Activated naive CD8-positive, alpha-beta T cell treated with anti-CD3 and anti-CD28 coated beads, Interleukin-2, amount 50 U/mL, for 24 hours (primary cell): ENCODE measurements at places on chromosomes 3 and 15.

- no peak for DNase-seq
These were observed 169.0 kb upstream of the BCL6 start for GRCh38 chr3:187914231-187914630.

GRCh38 chr15:51051776-51052175 is 42.9 kb downstream of the TNFAIP8L3 start:
- no peak for DNase-seq

DNA sequence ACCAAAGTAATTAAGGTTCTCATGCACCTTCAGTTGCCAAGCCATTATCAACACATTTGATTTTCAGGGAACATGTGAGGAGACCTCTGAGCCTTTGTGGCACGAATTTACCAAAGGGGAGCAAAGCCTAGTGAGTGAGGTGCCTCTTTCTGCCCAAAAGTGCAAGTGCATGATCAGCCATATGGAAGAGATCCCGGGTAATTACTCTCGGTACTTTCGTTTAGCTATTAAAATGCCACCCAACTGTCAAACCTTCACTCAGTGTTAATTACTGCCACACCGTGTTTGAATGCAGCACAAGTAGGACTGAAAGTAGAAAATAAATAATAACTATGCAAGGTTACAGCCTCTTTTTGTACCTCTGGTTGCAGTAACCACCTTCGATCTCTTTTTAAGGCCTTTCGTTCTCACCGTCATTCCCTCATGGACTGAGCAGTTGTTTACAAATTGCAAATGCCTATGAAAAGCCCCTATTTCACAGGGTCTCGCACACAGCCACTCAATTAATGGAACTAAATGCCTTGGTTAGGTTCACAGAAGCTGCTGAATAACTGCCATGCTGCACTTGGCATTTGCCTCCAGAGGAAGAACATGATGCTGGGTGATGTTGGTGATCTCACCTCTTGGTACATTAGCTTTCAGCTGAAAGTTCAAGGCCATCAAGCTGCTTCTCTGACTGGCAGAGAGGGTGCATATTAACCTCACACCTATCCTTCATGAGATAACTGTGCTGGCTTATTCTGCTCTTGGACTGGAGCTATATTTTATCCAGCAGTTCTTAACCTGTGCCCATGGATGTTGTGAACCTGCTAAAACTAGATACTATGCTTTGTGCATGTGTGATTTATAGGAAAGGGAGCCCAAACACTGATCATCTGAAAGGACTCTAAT is 69.9 kb downstream of the TNIK start:
- DNase-seq, result no peak

GRCh38 chr3:55541016-55541415 is 53.9 kb upstream of the WNT5A start:
- no peak for DNase-seq

DNA sequence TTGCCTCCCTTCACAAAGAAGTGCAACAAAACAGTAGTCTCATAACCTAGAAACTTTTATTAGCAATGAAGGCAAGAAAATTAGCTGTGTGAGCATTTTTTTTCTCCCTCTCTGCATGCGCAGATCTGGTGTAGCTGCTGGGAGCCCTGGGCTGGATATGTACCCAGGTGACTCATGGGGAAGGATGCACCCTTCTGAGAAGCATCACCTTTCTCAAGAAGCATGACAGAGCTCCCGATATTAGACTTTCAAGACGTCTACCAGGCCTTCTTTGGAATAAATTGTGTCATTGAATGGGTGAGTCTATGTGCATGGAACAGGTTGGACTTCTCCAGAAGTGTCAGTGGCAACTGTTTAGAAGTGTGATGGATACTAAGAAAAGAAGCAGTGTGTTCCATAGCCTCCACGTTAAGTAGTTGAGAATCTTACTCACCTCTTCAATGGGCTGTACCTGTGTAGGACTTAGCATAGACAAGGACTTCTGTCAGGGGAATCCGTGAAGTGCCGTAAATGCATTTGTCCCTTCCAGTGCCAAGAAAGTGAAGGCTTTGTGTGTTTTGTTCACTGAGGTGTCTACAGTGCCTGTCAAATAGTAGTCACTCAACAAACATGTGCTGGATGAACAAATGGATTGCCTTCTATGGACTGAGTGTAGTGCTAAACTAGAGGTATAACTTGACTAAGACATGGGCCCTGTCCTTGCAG is 47.7 kb upstream of the RASGRP1 start:
- DNase-seq, result peak; percentile 51

DNA sequence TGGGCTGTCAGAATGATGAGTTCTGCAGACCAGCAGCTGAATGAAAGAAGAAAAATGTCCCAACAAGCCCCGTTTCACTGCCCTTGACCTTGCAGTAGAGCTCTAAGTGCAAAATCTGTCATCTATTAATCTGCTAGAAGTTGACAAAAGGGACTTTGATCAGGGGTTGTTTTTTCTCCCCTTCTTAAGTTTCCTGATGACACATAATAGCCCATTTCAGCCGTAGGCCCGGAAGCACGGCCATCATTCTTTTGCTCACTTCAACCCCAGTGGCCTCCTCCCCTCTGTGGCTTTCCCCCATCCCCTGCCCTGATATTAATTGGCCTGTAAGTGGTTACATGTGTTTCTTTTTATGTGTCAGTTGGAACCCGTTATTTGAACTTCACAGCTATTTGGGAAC is 298.9 kb downstream of the RPLP1 start:
- DNase-seq, result no peak

GRCh38 chr3:112637700-112638099 is 3.2 kb downstream of the CCDC80 start:
- no peak for DNase-seq

- DNase-seq, result no peak
These were observed 110.6 kb downstream of the LPP start for GRCh38 chr3:188264226-188265207.

DNA sequence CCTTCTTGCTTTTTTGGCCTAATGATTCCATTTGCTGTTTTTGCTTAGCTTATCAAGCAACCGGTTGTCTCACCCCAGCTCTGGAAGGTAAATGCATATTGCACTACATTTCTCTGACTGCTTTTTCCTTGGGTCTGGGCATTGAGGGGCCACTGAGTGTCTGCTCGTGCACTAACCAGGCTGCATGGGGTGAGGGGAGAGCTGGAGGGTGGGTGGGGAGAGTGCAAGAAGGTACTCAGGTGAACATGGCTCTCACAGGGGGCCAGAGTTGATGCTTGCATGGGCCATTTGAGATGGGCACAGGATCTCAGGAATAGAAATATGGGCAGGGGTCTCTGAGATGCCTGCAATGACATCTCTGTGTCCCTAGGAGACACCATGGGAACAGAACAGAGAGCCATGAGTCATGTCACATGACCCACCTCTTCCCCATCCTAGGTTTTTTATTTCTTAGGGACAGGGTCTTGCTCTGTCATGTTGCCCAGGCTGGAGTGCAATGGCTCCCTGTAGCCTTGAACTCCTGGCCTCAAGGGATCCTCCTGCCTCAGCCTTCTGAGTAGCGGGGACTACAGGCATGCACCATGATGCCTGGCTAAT is 6.2 kb downstream of the ALPK3 start:
- no peak for DNase-seq

- no peak for DNase-seq
These were observed 100.0 kb downstream of the MAP4 start for GRCh38 chr3:47916201-47916600.

GRCh38 chr15:65778269-65778668 is 13.8 kb downstream of the DENND4A start:
- DNase-seq, result no peak

DNA sequence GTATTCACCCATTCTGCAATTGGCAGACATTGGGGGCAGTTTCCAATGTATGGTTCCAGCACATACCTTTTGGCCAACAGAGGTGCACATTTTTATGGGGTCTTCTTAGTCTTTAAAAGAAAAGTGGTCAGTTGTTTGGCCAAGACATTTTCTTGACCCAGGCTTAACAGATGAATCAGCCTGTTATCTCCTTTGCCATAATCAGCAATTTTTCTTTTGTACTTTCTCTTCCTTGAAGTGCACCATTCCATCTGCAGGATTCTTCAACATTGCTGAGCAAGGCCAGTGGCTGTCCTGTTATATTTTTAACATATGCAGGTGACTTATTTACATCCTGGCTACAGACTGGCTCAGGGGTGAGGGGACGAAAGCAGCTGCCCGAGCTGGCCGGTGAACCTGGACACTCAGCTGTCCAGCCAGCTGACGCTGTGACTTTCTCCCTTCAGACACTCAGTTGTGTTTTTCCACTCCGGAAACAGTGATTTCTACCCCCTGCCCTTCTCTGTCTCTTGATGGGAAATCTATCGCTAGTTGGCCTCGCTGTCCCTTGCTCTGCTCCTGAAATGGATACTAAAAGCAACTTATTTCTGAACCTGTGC is 96.5 kb upstream of the TNFAIP8L3 start:
- DNase-seq, result no peak

GRCh38 chr15:91018158-91018557 is 4.2 kb downstream of the VPS33B start:
- no peak for DNase-seq

DNA sequence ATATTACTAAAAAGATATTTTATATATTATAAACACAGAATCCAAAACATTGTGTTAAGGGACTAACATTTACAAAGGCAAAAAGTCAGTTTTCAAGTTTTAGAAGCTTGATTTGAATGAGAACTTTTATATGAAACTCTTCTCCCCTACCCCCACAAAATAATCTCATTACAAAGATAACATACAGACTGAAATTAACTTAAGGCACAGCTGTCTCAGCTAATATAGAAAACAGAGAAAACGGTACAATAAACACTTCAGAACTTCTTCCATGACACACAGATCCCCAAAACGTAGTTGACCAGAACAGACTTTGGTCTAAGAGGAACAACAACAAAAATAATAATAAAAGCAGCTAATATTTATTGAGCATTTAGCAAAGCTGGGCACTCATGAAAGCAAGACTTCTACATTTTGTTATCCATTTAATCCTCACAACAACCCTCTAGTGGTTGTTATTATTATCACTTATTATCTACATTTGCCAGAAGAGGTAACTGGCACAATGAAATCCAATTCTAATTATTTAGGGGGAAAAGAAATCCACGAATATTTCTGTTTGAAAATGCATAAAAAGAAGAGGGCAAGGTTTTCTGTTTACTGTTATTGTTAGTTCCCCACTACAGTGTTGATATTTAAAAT is 68.1 kb downstream of the PFN2 start:
- DNase-seq, result no peak

DNA sequence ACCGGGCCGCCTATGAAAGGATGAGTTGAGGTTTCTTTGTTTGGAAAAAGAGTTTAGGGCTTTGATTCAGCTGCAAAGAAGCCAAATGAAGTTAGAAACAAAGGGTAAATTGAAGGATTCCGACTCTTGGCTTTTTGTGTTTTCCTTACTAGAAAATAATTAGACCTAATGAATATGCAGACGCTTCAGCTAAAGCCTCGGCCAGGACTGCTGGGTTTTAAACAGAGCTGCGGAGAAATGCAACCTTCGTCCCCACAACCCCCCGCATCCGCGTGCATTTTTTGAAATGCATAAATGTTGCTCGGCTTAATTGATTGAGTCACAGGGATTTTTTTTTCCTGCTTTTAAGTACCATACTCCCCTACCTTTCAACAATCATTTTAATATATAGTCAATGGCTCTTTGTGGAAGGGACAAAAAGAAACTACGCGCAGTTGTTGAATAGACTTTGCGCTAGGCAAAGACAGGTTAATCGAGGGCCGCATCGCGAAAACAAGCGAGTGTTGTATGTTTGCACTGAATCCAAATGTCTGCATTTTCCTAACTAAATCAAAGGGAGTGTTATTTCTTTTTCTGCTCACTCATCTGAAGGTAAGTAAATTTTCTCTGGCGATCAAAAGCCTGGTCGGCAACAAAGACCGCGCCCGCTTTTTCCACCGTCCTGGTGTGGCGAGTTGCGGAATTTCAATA is 1.3 kb upstream of the ZIC4 start:
- DNase-seq, result no peak

GRCh38 chr3:191254098-191254873 is 55.2 kb downstream of the OSTN start:
- DNase-seq, result no peak

DNA sequence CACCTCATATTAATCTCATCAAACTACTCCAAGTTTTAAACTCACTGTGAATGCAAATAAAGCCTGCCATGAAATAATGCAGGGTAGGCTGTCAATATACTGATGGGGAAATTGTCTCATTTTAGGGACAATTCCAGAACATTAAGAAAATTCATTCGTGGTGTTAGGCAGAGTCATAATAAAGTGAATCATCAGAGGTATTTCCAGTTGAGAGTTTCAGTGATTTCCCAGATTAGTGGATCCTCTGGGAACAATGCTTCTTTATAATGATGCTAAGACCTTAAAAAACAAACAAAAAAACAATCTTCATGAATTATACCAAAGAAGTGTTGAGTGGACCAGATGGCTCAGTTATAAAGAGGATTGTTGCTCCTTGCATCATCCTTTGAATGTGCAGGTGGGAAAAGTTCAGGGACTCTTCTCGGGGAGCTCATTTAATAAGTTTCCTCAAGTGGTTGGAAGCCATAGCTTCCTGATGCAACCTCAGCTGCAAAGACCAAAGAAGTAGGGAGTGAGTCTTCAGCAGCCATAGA is 360.9 kb upstream of the TRIM42 start:
- no peak for DNase-seq

DNA sequence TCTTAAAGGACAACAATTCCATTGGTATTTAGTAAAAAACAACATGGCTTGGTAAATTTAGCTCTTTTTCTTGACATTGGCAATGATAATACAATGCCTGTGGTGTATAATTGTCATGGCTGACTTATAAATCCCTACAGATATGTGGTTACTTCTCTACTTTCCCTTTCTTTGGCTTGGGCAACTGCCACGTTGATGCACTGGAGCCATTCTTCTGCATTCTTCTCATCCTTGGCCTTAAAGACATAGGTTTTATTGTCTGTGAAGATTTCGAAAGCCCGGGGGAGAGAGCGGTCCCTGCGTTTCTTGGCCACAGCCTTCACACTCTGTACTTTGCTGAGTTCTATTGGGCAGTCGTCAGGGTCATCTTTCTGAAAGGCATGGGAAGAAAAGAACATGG is 101.1 kb upstream of the CCNL1 start:
- DNase-seq, result no peak

DNA sequence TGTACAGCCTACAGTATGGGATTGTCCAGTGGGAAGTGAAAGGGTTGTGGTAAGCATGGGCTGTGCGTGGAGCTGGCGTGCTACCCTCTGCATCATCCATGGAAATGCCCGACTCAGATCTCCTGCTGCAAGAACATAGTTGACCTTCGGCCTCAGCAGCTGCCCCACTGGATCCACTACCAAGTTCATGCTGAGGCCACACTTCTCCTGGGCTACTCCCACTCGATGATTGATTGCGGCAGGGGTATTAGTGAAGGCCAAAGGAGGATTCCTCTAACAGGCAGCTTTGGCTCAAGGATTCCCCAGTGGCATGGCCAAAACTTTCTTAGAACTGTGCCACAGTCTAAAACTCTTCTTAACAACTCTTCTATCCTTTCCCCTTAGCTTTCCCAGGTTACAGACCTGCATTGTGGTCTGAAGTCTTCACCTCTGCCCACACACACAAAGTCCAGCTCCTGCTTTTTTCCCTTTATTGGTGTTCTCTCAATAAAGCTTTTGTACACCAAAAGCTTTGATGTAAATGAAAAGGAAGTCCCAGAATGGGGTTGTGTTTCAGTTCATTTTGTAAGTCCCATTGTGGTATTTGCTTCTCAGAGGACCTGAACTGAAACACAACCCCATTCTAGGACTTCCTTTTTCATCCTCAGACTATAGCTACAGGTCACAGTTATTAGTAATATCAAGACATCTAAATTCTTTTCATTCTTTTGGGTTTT is 4.9 kb upstream of the TBC1D5 start:
- DNase-seq, result no peak

GRCh38 chr3:8523041-8523440 is 21.4 kb downstream of the LMCD1 start:
- DNase-seq, result no peak

- DNase-seq, result no peak
These were observed 4.9 kb downstream of the CADPS start for GRCh38 chr3:62870321-62870720.

- no peak for DNase-seq
These were observed 59.7 kb downstream of the RPN1 start for GRCh38 chr3:128590948-128591347.
